Activated CD8-positive, alpha-beta memory T cell treated with anti-CD3 and anti-CD28 coated beads, Interleukin-2, amount 50 U/mL, for 4 hours (primary cell): ENCODE measurements at places on chromosomes 11 and 22.

- no peak for DNase-seq
These were observed 6.1 kb downstream of the MRPL11 start for GRCh38 chr11:66432597-66432996.

DNA sequence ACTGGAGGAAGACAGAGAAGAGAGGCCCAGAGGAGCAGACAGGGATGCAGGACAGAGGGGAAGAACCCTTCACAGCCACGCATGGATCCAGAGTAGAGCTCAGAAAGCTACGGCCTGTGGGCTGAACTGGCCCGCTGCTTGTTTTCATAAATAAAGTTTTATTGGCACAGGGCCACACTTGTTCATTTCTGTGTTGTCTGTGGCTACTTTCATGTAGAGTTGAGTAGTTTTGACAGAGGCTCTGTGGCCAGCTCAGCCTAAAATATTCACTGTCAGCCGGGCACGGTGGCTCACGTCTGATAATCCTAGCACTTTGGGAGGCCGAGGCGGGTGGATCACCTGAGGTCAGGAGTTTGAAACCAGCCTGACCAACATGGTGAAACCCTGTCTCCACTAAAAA is 26.2 kb upstream of the GAL start:
- no peak for DNase-seq

DNA sequence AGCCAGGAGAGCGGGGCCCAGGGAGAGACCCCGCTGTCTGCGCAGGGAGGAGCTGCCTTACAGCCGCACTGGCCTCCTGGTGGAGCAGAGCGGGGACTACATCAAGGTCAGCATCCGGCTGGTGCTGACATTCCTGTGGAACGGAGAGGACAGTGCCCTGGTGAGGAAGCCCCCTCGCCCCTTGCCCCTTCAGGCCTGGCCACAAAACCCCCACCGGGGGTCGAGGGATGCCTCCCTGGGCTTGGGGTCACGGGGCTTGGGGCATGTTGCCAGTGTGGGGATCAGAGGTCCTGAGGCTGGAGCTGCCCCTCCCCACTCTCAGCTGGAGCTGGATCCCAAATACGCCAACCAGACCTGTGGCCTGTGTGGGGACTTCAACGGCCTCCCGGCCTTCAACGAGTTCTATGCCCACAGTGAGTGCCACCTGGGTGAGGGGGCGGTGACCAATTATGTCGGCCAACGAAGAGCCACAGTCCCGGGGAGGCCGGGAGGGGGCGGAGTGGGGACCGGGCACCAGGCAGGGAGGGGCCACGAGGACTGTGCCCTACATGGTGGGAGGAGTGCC is 4.2 kb downstream of the MUC5B start:
- no peak for DNase-seq

- no peak for DNase-seq
These were observed 7.2 kb downstream of the SNAP29 start for GRCh38 chr22:20865875-20866445.

GRCh38 chr11:60769273-60769672 is 12.6 kb downstream of the MS4A15 start:
- DNase-seq, result no peak

DNA sequence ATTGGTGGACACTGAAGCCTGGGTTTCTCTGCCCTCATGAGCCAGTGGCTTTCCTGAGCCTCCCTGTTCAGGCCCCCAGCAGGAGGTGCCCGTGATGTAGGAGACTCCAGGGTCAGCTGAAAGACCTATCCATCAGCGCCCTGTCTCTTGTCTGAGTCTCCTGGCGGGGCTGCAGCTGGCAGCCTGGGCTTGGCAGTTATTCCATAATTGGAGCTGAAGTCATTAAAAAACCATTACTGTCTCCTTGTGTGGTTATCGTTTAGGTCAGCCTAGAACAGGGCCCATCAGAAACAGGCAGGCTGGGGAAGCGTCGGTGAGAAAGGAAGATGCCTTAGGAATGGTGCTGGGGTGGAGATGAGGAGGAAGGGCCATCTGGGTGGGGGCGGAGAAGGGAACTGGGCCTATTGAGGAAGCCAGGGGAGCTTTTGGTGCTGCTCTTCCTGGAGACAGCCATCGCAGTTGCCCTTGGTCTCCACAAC is 5.0 kb downstream of the TUB start:
- DNase-seq, result no peak

DNA sequence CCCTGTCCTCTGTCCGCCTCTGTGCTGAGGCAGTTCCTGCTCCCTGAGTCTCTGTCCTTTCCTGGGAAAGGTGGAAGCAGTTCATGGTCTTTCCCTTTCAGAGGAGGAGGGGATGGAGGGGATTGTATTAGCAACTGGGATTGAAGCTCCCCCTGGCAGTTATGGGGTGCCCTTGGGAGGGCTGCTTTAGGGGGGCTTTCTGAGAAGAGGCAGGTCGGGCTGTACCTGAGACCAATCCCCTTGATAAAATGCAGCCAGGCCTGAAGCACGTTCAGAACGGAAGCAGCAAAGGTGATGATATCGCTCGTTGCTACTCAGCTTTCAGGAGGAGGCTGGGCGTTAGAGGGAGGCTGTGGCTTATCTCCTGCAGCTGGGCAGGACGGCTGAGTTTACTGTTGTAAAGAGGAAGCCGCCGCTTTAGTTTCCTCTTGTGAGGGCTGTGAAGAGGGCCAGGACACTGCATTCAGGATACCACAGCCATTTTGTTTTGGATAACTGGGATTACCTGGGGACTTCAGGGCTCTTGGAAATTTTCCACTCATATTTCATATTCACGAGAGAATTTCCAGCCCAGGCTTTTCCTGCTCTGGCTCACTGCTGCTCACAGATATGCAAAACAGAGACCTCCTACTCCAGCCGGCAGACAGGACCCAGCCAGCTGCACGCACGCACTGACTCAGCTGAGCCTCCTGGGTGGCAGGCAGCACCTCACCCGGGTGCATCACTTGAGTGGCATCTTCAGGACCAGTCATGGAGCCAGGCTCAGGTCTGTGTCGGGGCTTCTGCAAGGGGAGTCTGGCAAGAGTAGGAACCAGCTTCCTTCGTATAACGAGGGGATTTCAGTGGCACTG is 798 bp downstream of the AMPD3 start:
- DNase-seq, result peak; percentile 73

DNA sequence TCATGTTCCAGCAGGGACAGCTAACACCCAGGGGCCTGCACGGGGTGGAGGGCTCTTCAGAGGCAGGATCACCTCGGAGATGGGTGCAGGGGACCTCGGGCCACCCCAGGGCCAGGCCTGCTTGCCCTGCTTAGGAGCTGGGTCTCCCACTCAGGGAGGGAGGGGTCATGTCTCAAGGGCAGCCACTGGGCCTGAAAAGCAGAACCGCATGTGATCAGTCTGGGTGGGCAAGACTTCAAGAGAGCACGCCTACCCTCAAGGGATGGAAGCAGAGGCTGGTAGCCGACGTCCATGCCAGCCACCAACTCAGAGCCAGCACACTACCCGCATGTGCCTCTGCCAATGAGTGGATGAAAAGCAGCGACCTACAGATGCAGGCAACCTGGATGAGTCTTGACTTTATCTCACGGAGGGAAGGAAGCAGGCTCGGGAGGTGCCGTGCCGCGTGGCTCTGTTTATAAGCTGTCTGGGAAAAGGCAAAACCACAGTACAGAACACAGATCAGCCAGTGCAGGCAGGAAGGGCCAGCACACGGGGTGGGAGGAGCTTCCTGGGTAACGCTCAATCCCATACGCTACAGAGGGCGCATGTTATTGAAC is 16.0 kb downstream of the TBX1 start:
- no peak for DNase-seq

DNA sequence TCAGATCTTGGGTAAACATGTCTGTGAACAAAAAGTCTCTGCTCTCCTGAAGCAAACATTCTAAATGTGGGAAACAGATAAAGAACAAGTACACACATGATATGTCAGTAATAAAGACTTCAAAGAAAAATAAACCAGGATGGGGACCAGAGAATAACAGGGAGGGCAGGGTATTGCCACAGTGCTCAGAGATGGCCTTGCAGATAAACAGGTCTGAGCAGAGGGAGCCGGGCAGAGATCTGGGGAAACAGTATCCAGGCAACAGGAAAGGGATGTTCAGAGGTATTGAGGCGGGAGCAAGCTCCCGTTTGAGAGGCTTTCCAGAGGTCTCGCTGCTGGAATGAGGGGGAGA is 2.9 kb downstream of the CCDC86 start:
- DNase-seq, result no peak

DNA sequence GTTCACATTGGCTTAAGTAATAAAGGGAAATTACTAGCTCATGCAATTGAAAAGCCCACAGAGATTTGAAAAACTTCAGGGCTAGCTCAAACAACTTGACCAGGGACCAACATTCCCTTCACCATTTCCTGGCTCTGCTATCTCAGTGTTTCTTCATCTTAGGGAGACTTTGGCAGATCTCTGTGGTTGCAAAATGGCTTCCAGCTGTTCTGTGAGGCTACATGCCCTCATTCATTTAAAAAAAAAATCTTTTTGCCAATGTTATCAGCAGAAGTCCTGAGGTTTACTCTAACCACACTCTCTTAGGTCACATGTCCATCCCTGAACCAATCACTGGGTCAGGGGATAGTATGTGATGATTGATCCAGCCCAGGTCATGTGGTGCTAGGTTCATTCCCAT is 13.9 kb upstream of the RASSF10 start:
- no peak for DNase-seq

DNA sequence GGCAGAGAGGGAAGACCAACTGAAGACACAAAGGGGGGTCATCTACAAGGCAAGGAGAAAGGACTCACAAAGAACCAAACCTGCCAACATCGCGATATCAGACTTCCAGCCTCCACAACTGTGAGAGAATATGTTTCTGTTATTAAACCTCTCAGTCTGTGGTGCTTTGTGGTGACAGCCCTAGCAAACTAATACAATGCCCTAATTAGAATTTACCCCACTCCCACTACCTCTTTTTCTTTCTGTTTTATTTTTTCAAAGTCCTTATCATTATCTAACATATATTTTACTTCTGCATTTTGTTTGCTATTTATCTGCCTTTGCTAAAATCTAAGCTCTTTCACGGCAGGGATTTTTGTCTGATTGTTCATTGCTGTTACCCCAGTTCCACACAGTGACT is 2.5 kb upstream of the OR52D1 start:
- no peak for DNase-seq
